ENCODE measurements at places on chromosomes 12 and 14.

DNA sequence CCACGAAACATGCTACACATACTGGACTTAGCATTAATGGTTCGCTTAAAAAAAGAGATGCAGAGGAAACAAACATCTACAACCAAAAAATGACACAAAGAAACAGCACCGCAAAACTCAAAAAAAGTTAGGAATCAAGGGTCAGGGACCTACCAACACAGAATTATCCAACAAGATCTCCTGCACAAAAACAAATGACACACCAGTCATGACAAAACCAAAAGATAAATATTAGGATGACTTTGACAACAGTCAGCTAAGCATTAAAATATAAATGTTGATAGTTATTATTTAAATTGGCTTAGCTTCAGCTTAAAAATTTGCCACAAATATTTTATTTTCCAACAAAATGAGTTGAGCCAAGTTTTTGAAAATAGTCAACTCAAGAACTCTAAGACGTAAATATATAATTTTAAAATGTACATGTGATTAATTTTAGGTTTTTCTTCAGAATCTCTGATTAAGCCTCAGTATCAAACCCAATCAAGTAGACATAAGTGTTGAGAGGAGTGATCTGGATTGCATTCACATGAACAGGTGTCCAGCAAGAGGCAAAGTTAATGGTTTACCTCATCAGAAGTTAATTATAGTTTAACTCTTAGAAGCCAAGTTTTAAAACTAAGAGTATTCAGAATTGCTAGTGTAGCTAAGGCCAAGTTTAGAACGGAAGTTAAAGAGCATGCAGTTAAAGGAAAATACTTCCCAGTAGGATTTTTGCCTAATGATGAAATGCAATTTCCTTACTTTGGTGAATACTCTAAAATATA lies 79.9 kb downstream of the HEATR5A start:
- DNase-seq: no peak

DNA sequence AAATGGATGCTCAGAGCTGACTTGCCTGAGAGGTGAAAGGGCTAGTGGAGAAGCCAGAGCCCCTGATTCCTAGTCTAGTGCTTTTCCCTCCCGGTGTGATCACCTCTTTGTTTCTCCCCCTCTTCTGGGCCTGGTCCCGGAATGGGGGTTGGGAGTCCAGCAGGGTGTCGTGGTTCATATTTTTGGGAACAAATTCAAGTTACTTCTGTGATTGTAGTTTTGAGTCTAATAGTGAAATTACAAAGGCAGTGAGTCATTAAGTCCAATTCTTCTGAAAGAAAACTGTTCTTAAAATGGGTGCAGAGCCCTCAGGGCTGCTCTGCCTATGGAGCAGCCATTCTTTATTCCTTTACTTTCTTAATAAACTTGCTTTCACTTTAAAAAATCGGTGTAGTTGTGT lies 7.6 kb downstream of the SUSD6 start:
- no peak for DNase-seq

DNA sequence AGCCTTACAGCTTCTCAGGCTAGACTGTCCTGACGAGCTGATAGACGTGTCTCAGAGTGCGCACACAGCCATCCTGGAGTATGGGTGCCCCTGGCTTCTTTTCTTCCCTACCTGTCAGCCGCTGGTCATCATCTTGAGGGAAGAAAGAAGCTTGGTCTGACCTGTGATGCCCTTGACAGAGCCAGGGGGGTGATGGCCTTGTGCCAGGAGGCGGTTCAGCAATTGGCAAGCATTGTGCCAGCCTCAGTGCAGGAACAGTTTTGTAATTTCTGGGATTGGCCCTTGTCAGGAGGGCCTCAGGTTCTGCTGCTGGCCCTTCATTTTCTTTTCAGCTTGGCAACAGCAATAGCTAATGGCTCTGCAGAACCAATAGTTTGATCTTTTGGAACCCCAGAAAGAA lies 80.1 kb downstream of the ADCK1 start:
- DNase-seq: no peak

DNA sequence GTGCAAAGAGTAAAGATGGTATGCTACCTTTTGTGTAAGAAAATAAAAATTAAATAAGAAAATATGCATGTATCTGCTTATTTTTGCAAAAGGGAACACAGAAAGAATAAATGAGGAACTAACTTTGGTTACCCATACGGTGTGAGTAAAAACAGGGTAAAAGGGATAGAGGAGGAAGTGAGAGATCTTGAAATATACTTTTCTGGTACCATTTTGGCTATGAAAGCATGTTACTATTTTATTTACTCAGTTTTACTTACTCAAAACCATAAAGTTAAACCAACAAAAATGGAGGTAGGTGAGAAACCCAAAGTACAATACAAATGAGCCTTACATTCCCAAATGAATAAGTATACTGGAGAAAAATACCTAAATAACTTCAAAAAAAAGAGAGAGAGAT lies 122.0 kb upstream of the EGLN3 start:
- DNase-seq: no peak
